CD4-positive, alpha-beta T cell treated with Interleukin-6 at 100 ng/mL for 8 hours (primary cell): ENCODE measurements at places on chromosomes 4 and X.

GRCh38 chrX:20320461-20321159, 53.9 kb upstream of the RPS6KA3 start:
- DNase-seq, result peak; percentile 29

- no peak for DNase-seq
These were observed 128.5 kb upstream of the TSPAN5 start for GRCh38 chr4:98786866-98787265.

GRCh38 chr4:103996637-103997036, 276.9 kb upstream of the TACR3 start:
- no peak for DNase-seq

- no peak for DNase-seq
These were observed 3.5 kb upstream of the SERTM2 start for GRCh38 chrX:111507933-111508332.

DNA sequence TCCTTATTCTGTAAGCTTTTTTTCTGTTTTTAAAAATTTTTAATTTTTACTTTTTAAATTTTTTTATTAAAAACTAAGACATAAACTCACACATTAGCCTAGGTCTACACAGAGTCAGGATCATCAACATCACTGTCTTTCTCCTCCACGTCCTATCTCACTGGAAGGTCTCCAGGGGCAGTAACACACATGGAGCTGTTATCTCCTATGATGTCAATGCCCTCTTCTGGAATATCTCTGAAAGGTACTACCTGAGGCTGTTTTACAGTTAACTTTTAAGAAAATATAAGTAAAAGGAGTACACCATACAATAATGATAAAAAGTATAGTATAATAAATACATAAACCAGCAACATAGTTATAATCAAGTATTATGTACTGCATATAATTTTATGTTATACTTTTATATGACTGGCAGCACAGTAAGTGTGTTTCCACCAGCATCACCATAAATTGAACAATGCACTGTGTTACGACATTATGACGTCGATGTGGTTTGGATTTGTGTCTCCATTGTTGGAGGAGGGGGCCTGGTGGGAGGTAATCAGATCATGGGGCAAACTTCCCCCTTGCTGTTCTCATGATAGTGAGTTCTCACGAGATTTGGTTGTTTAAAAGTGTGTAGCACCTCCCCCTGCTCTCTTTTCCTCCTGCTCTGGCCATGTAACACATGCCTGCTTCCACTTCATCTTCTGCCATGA, 21.3 kb downstream of the IL15 start:
- no peak for DNase-seq

- no peak for DNase-seq
These were observed 12.7 kb downstream of the SPRY1 start for GRCh38 chr4:123409334-123409733.

GRCh38 chr4:115780268-115780667, 666.8 kb upstream of the NDST4 start:
- DNase-seq, result no peak

- DNase-seq, result no peak
These were observed 52.4 kb downstream of the DDX3X start for GRCh38 chrX:41386222-41386990.

GRCh38 chr4:2755821-2756690, at the start of gene TNIP2:
TNIP2 (minus strand) TSS chr4:2756336; CDS start chr4:2756289, 47 bp downstream.
- DNase-seq, result peak; percentile 82

DNA sequence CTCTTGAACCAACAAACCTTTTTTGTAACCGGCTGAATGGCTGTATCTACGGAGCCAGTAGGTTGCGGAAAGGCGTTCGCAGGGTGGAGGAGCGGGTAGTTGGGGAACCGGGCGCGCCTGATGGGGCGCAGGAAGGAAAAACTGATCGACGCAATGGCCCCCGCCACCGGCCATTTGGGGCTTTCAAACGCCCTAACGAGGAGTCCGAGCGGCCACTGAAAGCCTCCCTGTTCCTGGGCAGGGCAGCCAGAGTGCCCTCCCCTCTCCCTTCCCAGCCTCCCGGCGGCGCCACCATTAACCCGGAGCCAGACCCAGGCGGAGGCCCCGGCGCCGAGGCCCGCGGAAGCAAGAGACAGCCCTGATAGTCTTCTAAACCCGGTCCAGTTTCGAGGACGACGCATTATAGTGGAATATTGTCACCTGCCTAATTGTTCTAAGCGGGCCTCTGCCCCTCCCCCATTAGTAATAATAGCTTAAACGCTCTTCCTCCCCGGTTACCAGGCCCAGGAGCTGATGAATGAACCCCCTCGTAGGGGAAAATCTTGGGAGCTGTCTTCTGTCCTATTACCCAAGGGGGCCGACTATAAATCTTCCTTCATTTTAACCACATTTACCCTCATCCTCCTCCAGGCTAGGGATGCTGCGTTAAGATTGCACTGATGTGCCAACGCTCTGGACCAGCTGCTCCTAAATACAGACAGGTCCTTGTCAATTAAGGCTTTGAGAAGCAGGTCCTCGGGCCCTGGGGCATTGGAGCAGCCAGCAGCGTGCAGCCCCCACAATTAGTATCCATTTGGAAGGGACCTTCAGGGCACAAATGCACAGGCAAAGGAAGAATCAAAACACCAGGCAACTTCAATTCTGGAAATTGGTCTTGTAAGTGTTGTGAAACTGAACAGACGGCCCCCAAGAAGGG, 61.6 kb upstream of the TMEM33 start:
- DNase-seq, result no peak

- DNase-seq, result no peak
These were observed 238.0 kb downstream of the PDGFC start for GRCh38 chr4:156733582-156733981.

- DNase-seq, result no peak
These were observed 99.7 kb upstream of the SLC7A11 start for GRCh38 chr4:138341739-138342415.

DNA sequence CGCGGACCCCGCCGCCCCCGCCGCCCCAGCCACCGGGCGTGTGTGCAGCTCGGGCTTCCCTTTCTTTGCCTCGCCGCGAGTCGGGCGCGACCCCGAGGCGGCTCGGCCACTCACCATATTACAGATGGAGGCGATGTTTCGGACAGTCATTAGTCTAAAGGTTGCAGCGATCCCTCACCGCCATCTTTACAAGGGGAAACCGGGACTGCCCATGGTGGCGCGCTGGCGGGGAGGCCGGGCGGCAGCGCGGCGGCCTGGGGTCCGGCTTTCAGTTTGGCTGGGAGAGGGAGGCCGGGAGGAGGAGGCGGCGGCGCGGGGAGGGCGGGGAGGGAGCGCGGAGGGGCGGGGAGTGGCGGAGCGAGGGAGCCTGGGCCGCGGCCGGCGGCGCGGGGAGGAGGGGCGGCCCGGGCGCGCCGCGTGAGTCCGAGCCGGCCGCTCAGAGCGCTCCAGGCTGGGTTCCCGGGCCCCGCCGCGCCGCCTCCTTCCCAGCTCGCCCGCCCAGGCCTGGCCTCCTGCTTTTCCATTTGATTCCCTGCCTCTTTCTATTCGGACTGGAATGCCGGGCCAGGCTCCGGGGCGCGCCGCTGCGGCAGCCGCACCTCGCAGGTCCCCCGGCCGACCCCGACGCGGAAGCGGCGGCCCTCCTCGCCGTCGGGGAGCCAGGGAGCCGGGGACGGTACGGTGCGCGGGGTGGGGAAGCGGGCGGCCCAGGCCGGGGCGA, at the start of gene USP46:
USP46 (minus strand) TSS at position 301 of the 721 bp plus-strand sequence; CDS start at position 150, 151 bp downstream.
- peak; percentile 46 for DNase-seq

DNA sequence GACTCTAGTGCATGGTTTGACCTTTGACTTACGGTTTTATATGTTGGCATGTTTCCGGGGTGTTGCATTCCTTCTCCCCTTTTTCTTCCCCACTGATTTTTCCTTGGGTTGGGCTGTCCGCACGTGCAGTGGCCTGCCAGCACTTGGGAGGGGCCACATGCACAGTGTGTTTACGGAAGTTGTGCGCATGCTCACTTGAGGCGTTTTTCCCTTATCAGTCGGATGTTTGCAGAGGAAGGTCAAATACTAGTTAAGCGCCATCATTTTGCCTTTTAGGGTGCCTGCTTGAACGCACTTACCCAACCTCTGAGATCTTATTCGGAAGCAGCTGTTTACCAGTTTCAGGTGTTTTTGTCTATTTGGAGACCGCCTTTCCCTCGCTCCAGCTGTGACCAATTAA, 653.9 kb upstream of the AADAT start:
- no peak for DNase-seq
